ENCODE measurements at places on chromosomes 7 and 10.

GRCh38 chr7:92717623-92717992 lies 118.8 kb downstream of the CDK6 start:
- DNase-seq: no peak

- DNase-seq: no peak
Observed at GRCh38 chr7:40777730-40778312, 643.0 kb downstream of the SUGCT start.

DNA sequence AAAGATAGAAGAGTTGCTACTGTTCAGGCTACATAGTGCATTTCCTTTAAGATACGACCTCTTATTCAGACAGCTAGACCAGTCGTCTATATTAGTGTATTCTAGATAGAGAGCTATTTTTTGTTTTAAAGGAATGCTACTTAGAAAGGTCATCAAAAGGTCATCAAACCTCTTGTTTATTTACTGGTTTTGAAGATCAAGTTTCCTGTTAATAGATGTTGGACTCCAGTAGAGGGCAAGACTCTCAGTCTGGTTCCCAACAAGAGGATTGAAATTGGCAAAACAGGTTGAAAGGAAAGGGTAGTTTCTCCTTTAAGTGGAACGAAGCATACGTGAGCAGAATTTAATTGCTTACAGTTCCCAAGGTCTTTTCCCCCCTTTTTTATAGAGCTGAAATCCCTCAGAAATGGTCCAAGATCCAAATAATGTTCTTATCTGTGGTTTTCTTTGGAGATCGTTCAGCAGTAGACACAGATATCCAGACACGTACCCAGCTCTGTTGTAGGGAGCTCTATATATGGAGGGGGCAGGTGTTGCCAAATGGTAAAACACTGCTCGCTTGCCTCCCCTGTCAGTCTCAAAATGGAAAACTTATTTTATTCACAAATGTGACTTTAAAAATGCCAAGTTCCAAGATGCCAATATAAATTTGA lies 37.2 kb downstream of the BAMBI start:
- no peak for DNase-seq

GRCh38 chr10:1549591-1550290 lies 187.6 kb downstream of the ADARB2 start:
- no peak for DNase-seq

- no peak for DNase-seq
Observed at GRCh38 chr10:28922127-28922526, 244.8 kb downstream of the BAMBI start.

DNA sequence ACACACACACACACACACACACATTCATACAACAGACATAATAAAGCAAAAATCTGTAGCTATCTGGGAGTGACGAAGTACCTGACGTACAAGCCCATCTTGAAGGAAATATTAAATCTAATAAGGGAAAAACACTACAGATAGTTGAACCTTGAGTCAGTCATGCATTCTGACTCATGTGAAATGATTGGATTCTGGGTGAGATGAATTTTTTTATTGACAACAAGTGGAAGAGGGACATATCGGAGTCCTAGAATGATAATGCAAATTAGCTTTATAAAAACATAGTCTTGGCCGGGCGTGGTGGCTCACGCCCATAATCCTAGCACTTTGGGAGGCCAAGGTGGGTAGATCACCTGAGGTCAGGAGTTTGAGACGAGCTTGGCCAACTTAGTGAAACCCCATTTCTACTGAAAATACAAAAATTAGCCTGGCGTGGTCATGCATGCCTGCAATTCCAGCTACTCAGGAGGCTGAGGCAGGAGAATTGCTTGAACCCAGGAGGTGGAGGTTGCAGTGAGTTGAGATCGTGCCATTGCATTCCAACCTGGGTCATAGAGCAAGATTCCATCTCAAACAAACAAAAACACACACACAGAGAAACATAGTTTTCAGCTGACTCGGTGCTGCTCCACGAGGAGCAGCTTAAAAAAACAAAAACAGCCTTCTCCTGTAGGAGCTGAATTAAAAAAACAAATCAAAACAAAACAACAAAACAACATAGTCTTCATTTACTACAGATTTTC lies 154.4 kb upstream of the MKLN1 start:
- no peak for DNase-seq
